ENCODE measurements at places on chromosomes 11 and 22. TPM values are rescaled to one million over a fixed set of nuclear protein-coding genes. Genes with fewer than 3 reads are reported as not detected.
A peak's percentile ranks its signal among the peaks of the same experiment; 100 is the strongest.

- DNase-seq: no peak
Measured at GRCh38 chr11:110076371-110076965, 16.7 kb upstream of the ZC3H12C start.

Gene KMT5B
- total RNA-seq: 49.6 TPM

Gene YPEL1
- 4.7 TPM for total RNA-seq

Gene IRAG1
- total RNA-seq: 518 TPM

Gene FGF4
- not detected for total RNA-seq

DNA sequence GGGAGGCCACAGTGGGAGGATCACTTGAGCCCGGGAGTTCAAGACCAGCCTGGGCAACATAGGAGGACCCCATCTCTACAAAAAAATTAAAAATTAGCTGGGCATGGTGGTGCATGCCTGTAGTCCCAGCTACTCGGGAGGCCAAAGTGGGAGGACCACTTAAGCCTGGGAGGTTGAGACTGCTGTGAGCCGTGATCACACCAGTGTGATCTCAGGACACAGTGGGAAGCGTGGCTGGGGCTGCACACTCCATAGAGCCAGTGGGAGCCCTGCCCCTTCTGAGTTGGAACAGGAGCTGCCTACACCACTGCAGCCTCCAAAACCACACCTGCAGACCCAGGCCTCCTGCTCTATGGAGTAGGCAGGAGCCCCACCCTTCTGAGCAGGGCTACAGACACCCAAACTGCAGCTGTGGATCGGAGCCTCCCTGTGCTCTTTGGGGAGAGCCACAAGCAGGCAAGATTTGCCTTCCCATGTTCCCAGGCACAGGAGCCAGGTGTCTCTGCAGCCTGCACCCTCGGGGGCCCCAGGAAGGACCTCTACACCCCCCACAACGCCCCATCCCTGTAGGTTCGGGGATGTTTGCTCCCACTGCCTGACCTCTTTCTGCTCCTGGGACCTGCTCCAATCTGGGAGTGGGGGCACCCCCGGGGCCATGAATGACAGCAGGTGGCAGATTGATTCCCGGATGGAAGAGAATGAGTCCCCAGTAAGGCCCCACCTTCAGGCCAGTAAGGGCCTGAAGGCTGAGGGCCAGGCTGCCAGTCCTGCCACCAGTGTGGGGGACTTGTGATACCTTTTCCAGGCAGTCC, 245.4 kb downstream of the BUD13 start:
- peak; percentile 33 for DNase-seq

DNA sequence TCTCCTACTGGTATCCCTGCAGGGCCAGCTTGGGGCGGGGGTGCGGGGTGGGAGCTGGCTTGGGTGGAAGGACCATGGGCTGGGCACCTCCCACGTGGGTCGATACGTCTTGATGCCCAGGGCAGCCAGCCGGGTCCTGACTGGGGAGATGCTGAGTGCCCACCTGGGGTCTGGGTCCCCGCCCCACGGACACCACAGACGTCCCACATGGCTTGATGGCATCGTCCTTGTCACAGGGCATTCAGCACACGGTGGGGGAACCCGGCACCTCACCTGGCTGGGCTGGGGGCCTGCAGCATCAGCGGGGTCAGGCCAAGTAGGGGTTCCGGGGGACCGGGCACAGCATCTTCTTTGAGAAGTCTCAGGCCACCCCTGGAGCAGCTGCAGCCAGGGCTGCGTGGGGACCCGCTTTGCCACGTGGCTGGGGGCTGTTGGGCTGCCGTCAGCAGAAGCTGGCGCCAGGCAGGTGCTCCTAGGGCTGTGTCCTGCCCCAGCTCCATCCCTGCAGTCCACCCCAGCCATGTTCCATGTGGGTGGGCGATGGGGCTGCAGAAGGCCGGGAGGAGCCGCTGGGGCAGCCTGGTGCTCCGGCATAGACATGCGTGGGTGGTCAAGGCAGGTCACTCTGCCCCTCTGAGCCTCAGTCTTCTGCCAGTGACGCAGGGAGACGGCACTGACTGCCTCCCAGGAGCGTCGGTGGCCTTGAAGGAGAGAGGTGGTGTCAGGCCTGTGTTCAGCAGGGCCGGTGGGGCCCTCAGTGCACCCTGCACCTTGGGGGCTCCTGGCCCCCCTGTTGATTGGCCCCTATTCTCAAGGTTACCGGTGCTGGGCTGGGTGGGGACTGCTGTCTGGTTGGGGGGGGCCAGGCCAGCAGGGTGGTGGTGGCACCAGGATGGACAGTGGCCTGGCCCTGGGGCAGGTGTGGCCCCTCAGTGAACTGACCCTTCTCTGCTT, 8.4 kb downstream of the SELENOO start:
- DNase-seq: no peak

GRCh38 chr11:28346721-28347120, 238.5 kb downstream of the METTL15 start:
- DNase-seq: no peak

Gene FREY1
- total RNA-seq: 0.65 TPM

Gene OVCH2
- 0.75 TPM for total RNA-seq

- no peak for DNase-seq
Measured at GRCh38 chr11:70640408-70640807, 242.1 kb downstream of the CTTN start.

- DNase-seq: no peak
Measured at GRCh38 chr11:14022821-14023220, 60.3 kb downstream of the SPON1 start.

DNA sequence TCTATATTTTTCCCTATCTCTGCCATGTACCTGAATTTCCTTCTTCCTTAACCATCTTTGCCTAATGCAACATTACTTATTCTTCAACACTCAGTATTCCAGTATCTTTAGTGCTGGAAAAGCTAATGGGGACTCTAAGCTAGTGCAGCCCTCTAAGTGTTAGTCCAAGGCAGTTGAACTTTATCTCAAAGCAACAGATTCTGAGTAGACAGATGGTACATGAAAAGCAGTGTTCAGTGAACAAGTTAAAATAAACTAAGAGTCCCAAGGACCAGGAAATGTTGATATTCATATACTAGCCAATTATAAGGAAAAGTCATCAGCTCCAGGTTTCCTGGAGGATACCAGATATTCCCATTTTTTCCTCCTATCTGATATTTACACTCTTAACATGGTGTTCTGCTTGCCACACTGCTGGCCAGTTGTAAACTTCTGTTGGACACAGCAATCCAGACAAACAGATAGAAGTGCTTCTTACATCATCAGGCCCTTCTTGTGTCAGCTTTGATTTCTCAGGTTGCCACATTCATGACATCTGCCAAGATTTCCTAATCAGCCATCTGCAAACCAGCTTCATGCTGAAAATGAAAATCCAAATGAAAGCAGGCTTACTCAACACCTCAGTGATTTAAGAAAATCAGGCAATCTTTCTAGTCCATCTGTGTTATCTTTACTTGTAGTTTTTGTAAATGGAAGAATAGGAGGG, 255.9 kb upstream of the POU2AF2 start:
- no peak for DNase-seq

Gene UQCC3
- total RNA-seq: 4.8 TPM

- DNase-seq: no peak
Measured at GRCh38 chr11:125173556-125173955, 9.0 kb downstream of the PKNOX2 start.

DNA sequence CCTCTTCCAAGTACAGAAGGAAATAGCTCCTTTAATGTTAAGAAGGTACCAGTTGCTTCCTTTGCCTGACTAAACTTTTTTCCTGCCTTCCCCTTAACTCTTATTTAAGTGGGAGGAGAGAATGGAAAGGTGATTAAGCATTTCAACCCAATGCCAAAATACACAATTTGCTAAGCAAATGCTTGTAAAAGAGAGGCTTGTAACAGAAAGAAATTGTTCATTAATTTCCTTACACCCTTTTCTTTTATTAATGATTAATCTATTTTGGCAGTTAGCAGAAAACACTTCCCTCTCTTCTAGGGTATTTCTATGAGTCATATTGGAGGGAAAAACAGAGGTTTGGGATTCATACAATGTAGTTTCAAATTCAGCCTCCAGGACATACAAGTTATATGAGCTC, 427.6 kb upstream of the FAT3 start:
- DNase-seq: no peak

GRCh38 chr11:61745781-61746441, 6.5 kb upstream of the MYRF start:
- DNase-seq: no peak
